Kasumi-1 (cell line): ENCODE measurements at places on chromosomes 4 and X.

DNA sequence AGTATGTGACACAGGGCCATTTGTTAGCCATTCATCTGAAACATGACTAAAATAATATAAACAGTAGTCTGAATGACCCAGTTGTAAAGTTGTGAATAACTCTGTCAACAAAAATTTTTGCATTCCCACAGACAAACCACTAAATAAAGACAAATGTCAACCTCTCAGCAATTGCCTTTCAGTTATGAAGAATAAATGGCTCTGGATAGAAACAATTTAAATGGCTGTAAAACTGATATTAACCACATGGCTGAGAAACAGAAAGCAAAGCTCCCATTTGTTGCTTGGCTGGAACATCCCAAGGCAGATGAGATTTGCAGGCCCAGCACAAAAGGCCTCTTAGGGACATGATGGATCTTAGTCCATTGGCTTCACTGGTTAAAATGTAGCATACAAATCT, 296.3 kb downstream of the GALNTL6 start:
- no peak for DNase-seq

DNA sequence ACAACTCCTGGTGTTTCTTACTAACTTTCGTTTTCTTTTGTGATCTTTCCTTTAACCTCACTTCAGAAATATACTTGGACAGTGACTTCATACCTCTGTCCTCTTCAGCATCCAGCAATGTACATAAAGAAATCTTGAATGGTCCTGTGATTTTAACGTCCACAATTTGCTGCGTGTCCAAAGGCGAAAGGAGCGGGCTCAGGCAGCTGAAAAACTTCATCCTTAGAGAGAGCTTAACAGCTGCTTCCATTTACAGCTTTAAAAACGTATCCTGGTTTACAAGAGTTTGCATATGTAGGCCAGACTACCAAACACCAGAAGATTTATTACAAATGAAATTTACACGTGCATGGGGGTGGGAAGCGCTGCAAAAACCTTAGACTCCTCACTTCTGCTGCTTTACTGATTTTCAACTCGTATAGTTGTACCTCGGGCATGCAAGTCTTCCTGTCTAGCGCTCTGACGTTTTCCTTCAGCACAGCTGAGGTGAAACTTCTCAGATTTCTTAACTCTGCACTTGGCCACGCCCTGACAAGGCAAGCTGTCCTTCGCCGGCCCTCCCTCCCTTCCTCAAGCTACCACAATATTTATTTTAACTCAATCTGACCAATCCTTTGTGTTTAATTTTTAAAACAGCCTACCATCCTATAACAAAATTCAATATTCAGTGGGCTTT, 406.4 kb downstream of the FAM47A start:
- DNase-seq: no peak

DNA sequence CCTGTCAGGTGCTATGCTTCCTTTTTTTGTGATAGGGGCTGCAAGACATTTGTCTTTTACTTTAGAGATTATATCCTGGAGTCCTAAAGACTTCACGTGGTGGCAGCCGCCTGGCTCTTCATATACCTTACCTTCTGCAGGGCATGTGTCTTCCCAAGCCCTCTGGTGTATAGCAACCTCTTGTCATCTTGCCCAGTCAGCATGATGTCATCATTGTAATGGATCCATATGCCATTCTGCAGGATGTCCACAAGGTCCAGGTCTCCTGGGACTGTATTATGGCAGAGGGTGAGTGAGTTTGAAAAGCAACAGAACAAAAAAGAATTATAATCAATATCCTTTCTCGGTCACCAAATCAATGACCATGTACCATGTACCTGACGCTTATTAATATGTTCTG, 82.2 kb upstream of the SCOC start:
- no peak for DNase-seq

DNA sequence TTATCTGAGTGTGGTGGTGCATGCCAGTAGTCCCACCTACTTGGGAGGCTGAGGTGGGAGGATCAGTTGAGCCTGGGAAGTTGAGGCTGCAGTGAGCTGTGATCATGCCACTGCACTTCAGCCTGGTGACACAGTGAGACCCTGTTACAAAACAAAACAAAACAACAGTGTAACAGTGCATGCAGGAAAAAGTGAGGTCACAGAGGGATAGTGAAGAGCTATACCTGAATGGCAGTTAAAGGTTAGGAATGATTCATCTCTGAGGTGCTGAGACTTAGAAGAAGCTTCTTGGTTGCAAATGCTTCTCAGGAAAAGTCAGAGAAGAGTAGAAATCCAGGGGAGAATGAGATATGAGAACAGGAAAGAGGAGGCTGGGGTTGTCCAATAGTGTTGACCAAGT, 178.7 kb downstream of the FRAS1 start:
- no peak for DNase-seq

- no peak for DNase-seq
These were observed 1392.9 kb downstream of the ARAP2 start for GRCh38 chr4:34851411-34851810.

DNA sequence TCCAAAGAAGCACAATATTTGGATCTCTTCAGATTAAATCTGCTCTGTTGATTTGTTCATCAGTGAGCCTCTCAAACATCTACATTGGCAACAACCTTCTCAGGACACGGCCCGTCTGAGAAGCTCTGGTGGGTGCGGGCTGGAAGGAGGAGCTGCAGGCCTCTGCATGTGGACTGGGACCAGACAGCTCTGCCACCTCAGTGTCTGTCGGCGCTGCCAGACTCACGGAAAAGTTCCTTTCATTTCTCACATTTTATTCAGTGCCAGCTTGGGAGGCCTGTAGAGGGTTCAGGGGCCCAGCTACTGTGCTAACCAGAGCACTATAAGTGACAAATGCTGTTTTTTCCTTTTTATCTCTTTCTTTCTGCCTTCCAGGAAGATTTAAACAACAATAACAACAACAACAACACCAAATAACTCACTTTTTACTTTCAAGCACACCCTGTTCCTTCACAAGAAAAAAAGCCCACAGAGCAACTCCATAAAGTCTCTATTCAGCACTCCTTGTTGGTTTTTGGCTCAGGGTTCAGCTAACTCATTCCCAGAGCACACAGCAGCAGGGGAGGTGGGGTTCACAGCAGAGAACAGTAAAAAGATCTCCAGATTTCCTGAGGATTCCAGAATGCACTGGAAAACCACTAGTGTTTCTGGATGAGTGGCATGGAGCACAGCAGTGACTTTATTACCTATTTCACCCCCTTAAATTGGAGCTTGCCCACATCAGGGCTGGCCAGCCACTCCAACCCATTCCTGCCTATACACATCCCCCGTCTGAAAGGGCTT, 23.2 kb upstream of the HOPX start:
- no peak for DNase-seq
